ENCODE measurements at places on chromosomes 4 and X.

DNA sequence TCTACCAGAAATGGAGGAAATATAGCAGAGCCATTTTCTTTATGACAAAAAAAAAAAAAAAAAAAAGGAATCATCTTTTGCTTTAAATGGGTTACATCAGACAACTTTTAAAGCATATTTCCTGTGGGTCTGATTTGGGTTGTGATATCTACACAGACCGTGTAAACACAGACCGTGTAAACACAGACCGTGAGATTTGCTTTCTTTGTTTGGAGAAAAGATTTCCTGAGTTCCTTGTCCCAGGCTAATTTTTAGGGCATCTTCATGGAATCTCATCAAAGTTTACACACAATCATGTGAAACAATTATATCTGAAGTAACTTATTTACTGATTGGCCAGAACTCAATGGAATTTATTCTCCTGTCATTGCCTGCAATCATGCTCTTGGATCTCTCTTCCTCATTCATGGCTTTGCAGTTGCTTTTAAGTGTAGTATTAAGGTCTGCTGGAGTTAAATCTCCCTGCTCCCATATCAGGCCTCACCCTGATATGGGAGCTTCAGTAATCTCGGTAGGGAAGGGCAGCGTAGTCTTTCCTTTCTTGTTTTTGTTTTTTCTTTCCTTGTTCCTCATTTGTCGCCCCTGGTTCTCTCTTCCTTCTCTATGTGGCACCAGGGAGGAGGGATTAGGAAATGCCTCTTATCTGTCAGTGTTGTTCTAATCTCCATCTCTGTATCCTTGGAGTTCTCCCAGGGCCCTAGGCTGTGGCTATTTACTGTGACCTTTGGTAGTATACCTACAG lies 248.6 kb upstream of the JADE1 start:
- no peak for DNase-seq

DNA sequence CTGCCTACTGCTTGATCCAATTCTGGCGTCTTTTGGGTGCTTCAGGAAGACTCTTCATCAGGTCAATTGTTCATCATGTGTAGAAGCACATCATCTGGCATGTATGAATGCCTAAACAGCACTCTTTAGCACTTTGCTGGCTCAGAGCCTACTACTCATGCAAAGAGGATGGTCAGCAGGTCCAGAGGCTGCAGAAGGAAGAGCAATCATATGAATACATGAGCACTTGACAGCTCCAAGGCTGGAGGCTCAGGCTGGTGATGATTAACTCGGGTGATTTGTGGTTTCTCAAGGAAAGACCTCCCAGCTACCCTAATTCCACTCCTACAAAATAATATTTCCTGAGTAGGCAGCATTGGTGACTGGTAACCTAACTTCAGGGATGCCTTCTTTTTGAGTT lies 103.8 kb upstream of the CXCL13 start:
- no peak for DNase-seq

DNA sequence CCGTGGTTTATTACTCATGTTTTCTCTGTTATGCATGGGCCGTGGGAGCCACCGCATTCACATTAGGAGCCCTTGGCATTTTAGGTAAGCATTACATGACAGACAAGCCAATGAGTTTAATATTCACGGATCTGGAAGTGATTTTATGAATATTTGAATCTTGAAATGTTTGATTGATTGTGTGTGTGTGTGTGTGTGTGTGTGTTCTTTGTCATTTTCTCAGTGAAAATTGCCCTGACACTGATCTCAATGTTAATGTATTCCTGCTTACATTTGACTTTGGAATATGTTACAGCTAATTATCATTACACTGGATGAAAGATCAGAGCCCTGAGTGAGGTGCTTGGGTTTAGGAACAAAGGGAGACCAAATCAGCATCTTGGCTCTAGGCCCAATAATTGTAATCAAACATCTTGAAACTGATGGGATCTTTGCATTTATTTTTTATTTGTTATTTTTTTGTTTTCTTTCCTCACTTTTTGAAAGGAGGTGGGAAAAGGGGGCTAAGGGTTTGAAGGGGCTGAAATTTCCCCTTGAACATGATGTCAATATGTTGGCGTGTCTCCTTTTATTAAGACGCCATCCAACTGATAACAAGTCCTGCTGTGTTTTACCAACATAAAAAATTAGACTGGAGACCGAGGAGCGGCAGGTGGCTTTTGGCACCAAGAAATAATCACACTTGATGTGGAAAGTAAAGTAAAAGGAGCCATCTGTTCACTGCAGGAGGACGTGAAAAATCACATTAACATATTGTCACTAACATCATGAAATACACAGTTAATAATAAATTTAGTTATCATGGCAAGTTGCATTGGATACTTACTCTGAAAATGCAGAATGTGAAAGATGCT lies 5.2 kb upstream of the GK2 start:
- DNase-seq: no peak

- no peak for DNase-seq
Measured at GRCh38 chrX:56795309-56795868, 66.3 kb downstream of the NBDY start.

GRCh38 chrX:140572724-140573123 lies 67.9 kb upstream of the SOX3 start:
- peak; percentile 67 for DNase-seq

- DNase-seq: no peak
Measured at GRCh38 chr4:177427192-177427591, 15.0 kb downstream of the AGA start.

- DNase-seq: no peak
Measured at GRCh38 chr4:145278341-145279121, 98.1 kb upstream of the OTUD4 start.

DNA sequence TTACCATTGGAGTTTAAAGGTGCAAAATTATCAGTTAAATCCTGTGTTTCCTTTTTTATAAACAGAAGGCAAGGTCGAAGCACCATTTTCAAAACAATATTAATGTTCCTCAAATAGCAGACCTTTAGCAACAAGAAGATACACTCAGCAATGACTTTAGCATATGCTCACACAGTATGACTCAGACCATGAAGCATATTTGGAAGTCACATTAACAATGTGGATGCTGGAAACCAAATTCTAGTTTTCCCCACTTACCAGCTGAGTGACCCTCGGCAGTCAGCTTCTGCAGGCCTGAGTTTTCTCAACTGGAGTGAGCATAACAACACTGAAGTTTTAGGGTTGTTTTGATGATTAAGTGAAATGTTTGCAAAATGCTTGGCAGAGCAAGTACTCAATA lies 130.5 kb downstream of the ANK2 start:
- no peak for DNase-seq

DNA sequence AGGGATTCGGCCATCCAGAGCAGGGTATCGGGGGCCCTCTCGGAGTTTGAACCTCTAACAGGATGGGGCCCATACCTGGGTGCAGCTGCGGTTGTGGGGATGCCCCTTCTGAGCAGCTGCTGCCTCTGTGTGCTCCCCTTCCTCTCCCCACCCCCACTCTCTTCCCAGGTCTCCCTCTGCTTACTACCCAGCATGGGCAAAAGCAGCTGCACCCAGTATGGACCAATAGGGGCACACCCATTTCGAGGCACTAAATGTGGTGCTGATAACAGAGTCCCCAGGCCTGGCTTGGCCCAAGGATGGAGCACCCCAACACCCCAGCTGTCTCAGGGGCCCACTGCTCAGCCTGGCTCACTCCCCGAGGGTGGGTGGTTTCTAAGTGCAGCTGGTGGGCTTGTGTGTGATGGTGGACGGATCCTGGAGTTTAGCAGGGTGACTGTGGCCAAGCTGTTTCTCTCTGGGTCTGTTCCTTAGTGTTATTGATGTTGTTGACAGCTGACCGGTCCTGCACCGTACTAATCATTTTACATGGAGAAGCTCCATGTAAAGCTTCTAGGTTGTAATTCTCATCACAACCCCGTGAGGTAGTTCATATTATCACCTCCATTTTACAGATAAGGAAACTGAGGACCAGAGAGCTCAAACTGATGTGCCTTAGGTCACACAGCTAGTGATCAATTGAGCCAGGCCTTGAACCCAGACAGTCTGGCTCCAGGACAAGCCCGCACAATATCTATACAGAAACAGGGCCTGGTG lies 13.1 kb upstream of the KIAA0232 start:
- DNase-seq: no peak

- no peak for DNase-seq
Measured at GRCh38 chrX:1788300-1788911, 173.5 kb downstream of the ASMT start.

DNA sequence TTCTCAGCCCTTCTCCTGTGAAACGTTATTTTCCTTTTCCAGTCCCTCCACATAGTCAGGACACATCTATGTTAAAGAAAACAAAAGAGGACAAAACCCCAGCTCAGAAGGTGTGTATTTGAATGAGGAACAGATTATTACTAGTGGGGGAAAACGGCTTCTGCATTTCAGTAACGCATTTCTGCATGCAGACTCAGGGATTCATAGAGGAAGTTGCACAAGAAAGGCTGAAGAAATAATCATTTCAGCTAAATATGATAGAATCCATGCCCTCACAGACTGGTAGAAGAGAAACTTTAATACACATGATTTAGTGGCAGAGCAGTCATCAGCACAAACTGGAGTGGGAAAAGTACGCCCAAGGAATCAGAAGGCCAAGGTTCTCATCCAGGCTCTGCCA lies 270.8 kb upstream of the FGF13 start:
- no peak for DNase-seq

DNA sequence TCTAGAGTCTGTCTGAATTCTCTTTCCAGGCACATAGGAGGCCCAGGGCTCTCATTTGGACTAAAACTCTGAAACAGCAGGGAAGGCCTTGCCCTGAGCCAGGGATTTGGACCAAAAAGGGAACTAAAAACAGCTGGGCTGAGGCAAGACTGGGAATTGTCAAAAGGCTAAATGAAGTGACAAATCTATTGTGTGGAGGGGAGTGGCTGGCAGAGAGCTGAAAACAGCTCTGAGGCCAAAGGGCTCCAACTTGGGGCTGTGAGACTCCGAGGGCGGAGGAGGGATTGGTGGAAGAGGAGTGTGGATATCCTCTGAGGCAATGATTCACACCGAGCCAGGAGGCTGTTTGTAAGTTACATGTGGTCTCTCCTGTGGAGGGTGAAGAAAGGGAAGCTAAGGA lies 63.2 kb downstream of the PHEX start:
- DNase-seq: no peak

DNA sequence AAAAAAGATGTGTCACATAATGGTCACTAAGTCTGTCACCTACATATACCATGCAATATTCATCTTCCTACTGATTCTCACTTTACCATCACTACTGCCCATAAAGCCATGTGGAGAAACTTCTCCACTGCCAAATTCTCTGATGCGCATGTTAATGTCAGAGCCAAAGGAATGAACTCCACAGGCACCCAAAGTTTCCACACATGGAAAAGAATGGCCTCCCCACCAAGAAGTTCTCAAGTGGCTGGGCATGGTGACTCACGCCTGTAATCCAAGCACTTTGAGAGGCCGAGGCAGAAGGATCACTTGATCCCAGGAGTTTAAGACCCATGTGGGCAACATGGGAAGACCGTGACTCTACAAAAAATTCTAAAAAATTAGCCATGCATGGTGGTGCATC lies 43.8 kb upstream of the UGDH start:
- no peak for DNase-seq

DNA sequence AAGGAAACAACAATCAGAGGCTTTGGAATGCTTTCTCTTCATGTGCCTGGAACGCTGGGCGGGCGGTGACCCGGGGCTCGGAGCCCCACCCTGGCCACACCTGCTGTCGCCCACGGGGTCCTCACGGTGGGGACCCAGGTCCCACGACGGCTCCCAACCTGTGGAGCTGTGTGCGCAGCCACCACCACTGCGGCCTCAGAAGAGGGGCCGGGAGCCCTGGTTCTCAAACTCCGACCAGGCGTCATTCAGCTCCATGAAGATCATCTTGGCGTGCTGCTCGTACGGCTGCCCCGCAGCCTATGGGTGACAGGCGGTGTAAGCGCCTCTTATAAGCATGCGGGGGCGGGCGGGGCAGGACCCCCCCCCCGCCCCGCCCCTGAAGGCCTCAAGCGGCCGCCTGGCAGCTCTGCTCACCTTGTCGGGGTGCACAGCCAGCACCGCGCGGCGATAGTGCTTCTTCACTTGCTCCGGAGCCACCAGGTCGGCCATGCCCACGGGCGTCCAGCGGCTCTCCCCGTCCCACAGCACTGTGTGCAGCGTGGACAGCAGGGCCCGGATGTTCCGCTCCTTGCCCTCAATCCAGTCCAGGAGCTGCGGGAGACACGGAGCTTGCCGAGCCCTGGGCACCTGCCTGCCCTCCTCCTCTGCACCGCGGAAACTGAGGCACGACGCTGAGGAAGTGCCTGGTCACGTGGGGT lies 23.7 kb upstream of the CPLX1 start:
- no peak for DNase-seq

GRCh38 chr4:120071192-120071795 lies 4.6 kb upstream of the MAD2L1 start:
- DNase-seq: peak; percentile 16

DNA sequence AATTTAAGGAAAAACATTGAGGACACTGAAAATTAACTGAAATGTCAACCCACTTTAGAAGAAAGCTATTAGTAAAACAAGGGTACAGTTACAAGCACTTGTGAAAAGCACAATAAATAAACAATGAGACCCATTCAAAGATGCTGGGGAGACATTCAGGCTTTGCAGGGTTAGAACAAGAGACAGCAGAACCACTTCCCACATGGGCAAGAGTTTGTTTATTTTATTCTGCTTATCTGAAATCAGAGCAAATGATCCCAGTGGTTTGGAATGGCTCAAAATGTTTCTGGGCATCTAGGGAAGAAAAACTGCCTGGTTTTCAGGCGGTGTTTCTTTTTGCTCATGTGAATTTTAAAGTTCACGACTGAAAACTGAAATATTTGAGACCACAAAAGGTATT lies 42.4 kb downstream of the PPP3CA start:
- no peak for DNase-seq

GRCh38 chr4:8664031-8664805 lies 71.7 kb downstream of the CPZ start:
- no peak for DNase-seq

DNA sequence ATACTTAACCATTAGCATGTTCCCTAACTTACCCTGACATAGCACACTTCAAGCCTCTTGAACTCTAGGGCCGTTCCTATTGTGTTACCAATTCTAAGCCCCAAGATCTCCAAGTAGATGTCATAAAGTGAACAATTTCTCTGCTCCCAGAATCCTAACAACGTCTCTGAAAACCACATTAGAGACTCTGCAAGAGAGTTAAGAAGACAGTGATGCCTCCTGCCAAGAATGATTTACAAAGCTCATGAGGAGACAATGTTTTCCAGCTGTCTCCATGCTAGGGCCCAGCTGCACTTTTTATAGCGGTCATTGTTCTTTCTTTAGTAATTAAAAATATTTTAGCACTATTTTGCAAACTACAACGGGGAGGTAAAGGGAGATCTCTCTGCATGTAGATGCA lies 358.4 kb downstream of the PPP3CA start:
- no peak for DNase-seq

- no peak for DNase-seq
Measured at GRCh38 chr4:48028696-48029095, 12.1 kb downstream of the NIPAL1 start.

DNA sequence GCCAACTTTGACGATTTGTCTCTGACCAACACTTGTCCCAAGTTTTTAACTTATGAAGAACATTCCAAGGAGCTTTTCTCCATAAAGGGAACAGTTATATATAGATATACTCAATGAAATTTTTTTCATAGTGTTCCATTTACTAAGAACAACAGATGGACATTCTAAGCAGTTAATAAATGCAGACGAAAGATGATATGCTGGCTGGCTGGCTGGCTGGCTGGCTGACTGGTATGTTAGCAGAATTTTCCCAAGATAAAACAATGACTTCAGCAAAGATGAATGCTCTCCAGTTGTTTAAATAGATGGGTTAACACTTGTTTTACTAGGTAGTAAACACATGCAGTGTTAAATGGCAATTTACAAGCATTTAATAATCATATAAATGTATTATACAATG lies 62.2 kb downstream of the SPANXN3 start:
- DNase-seq: no peak

- DNase-seq: no peak
Measured at GRCh38 chr4:80839281-80839680, 191.2 kb upstream of the BMP3 start.
